ENCODE measurements at places on chromosomes 6 and 20.

DNA sequence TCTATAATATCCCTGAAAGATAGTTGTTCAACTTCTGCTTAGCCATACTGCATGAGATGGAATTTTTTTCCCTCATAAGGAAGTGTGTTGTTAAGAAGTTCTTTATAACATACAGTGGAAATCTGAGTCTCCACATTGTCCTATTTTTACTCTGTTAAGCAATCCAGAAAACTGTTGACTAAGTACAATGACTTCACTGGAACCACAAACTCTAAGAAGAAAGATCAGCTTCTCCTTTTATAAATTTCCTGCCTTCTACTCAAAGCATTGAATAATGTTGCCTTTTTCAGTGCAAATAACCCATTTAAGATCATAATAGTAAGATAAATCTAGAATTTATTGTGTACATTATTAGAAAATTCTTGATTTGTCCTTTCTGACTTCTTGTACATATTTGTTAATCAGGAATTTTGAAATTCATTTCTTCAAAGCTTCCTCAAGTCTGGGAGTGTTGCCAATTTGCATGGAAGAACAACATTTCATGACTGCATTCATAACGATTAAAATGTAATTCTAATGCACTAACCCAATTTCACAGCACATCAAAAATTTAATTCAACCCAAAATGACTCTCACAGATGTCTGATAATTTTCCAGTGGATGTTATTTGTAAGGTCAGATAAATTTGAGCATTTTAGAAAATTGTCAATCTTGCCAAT lies 45.6 kb upstream of the ANKEF1 start:
- DNase-seq, result no peak

- peak; percentile 81 for DNase-seq
These were observed 32.8 kb upstream of the SIRPB2 start for GRCh38 chr20:1524004-1524403.

- no peak for DNase-seq
These were observed 34.1 kb upstream of the HMGA1 start for GRCh38 chr6:34202329-34203201.

DNA sequence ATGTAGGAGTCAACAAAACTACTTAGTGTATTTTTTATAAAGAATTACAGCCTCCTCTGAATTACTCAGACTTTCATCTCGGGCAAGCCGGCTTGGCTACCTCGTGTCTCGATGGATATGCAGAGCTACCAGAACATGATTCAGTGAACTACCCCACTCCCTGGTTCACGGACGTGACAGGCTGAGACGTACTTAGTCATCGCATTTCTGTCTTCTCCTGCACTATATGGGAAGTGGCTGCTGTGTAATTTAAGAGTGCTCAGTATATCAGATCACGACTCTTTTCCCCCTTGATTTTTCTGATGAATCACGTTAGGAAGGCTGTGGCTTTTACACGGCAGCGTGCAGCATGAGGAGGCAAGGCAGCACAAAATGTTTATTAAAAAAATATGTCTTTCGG lies 302.7 kb upstream of the ZFP64 start:
- DNase-seq, result no peak

GRCh38 chr20:19609642-19610223 lies 148.3 kb upstream of the RIN2 start:
- DNase-seq, result no peak

- no peak for DNase-seq
These were observed 400.6 kb downstream of the HDGFL1 start for GRCh38 chr6:22970004-22970403.
